ENCODE measurements at places on chromosomes 2 and 18.

- DNase-seq, result no peak
These were observed 118.9 kb upstream of the FOSL2 start for GRCh38 chr2:28273751-28274150.

GRCh38 chr2:32235315-32235714 lies 29.4 kb downstream of the NLRC4 start:
- no peak for DNase-seq

DNA sequence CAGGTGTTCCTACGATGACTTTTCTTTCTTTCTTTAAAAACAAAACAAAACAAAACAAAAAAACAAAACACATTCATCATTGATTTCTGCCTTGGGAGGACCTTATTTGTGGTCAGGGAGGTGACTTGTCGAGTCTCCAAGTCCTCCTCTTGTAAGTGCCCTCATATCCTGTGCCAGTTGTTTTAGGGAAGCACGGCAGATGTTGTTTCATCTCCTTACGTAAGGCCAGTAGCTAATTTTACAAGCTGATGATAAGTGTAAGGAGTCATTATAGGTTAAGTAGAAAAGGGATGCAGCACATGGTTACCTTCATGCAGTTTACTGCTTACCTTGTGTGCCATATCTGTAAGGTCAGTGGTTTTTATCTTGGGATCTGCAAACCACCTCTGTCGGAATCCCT lies 52.2 kb downstream of the MRPS9 start:
- DNase-seq, result no peak

GRCh38 chr18:45015788-45016128 lies 335.1 kb downstream of the SETBP1 start:
- DNase-seq, result no peak

GRCh38 chr2:235911633-235912233 lies 256.5 kb downstream of the GBX2 start:
- DNase-seq, result no peak

Data from GM19239 (cell line).